Aorta (tissue), 5 donors: ENCODE measurements at places on chromosomes 2 and 18. TPM values are rescaled to one million over a fixed set of nuclear protein-coding genes. Genes with fewer than 3 reads are reported as not detected.

DNA sequence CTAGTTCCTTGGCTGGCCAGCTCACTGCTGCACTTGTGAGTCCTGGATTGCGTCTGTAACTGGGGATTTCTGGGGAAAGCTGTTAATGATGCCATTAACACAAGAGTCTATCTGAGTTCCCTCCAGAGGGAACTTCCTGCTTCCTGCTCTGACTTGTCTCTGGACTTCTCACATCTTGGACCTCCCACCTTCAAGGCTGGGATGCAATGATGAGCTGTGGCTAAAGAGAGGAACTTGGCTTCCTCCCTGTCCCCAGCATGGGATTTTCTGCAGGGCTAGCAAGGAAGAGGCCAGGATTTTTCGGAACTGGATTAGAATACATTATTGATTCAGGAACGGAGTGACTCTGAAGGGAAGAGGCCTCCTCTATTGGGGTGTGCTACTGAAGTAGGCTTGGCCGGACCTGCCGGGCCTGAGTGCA lies 155.5 kb downstream of the CLIP4 start:
- no peak for DNase-seq
- no peak overlapping the region for H3K4me3 ChIP-seq
- no peak overlapping the region for H3K27ac ChIP-seq
- H3K27me3 ChIP-seq = no peaks in the 10 kb centered on the region
- H3K36me3 ChIP-seq = no peaks in the 10 kb centered on the region
- H3K4me1 ChIP-seq = no peaks in the 10 kb centered on the region

The NFATC1 gene
- 39.2 TPM for total RNA-seq

The ANKRD62 gene
- not detected for total RNA-seq

The LOXHD1 gene
- 1.0 TPM for total RNA-seq

The CPO gene
- 0.58 TPM for total RNA-seq

DNA sequence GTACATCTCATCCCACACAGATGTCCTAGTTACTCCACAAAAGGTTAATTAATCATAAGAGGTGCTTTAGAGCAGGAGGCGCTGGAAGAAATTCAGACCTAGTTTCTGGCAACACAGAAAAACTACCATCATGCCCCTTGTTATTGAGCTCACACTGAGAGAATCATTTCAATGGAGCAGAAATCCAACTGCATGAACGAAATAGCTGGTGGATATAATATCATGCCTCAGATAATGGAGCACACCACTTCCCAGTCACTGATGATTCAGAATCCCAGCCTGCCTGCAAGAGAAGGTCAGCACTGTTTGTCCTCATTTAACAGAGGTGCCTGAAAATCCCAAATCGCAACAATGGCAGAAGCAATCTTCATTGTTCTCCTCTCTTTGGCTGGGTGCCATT lies 125.8 kb upstream of the CREB1 start:
- no peak overlapping the region for H3K27ac ChIP-seq
- no peaks in the 10 kb centered on the region for H3K36me3 ChIP-seq
- no peaks in the 10 kb centered on the region for H3K27me3 ChIP-seq
- no peak overlapping the region for H3K4me3 ChIP-seq
- DNase-seq = no peak
- H3K4me1 ChIP-seq = no peaks in the 10 kb centered on the region

The DSG4 gene
- not detected for total RNA-seq

DNA sequence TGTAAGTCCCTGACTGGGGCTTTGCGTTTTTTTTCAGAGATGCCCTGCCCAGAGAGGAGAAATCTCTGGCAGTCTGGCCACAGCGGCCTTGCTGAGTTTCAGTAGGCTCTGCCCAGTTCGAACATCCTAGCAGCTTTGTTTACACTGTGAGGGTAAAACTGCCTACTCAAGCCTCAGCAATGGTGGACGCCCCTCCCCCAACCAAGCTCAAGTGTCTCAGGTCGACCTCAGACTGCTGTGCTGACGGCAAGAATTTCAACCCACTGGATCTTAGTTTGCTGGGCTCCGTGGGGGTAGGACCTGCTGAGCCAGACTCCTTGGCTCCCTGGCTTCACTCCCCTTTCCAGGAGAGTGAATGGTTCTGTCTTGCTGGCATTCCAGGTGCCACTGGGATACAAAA lies 31.7 kb downstream of the L3MBTL4 start:
- DNase-seq = no peak
- no peaks in the 10 kb centered on the region for H3K4me1 ChIP-seq
- H3K4me3 ChIP-seq = no peak overlapping the region
- no peaks in the 10 kb centered on the region for H3K27me3 ChIP-seq
- no peak overlapping the region for H3K27ac ChIP-seq
- H3K36me3 ChIP-seq = no peaks in the 10 kb centered on the region

GRCh38 chr2:102843764-102844443 lies 82.1 kb downstream of the TMEM182 start:
- no peaks in the 10 kb centered on the region for H3K36me3 ChIP-seq
- H3K4me1 ChIP-seq = no peaks in the 10 kb centered on the region
- H3K4me3 ChIP-seq = no peak overlapping the region
- no peak overlapping the region for H3K27ac ChIP-seq
- no peak for DNase-seq

The SNORC gene
- total RNA-seq = 2.5 TPM

The TMBIM1 gene
- total RNA-seq = 294 TPM

DNA sequence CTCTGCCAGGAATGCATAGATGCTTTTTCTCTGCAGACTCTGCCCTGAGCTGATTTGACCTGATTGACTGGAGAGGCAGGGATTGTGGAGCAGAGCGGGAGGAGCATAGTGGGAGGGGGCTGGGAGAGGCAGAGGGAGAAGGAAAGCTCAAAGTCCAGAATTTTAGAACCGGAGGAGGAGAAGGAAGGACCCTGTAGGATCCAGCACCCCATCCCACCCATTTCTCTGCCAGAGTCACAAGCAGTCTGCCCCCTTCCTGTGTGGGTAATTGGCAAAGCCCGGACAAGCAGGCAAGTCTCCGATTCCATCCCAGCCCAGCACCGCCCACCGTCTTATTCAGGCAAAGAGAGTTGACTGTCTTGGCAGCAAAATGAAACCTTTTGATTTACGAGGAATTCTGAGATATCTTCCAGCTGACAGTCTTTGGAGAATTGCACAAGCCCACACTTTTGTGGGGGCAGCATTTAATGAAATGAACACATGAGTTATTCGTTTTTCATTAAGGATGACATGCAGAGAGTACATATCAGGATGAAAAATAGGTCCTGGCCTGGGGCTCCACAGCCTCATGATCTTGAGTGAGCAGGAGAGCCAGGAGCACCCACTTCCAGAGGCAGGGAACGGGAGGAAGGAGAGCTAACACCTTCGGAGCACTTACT lies 103.1 kb downstream of the MCFD2 start:
- DNase-seq = peak; percentile 90
- no peaks in the 10 kb centered on the region for H3K27me3 ChIP-seq
- H3K27ac ChIP-seq = no peak overlapping the region
- H3K4me1 ChIP-seq = peaks cover 3% of the 10 kb centered on the region
- H3K4me3 ChIP-seq = no peak overlapping the region

The PCARE gene
- total RNA-seq = not detected

DNA sequence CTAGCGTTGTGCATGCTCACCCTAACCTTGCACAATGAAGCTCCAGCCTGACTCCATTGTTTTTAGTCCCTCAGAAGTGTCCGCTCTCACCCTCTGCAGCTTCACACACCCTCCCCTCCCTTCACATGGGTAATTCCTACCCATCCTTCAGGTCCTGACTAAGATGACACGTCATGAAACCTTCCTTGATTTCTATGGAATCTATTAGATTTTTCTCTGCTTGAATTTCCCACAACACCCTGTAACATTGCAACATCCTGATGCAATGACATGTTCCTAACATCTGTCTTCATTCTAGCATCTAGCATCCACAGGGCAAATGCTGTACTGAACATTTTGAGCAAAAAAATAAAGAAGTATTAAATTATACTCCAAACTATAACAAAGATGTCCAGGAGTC lies 77.0 kb upstream of the PID1 start:
- H3K4me1 ChIP-seq = no peaks in the 10 kb centered on the region
- no peak for DNase-seq
- H3K4me3 ChIP-seq = no peak overlapping the region
- peaks cover 3% of the 10 kb centered on the region for H3K36me3 ChIP-seq

DNA sequence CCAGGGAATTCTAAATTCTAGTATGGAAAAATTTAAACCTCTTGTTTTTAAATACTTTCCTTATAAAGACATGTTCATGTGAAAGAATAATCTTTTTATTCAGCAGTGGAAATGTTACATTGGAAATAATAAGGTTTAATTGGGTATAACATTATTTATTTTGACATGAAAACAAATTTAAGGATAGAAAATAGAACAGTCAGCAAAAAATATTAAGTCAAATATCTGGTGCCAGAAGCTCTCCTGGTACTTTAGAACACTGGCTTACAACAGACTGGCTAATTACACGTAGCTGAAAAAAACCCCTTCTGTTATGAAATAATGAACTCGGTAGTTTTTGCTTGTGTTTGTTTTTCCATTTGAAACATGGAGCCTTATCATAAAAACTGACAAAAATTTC lies 447.9 kb downstream of the DSEL start:
- no peaks in the 10 kb centered on the region for H3K4me1 ChIP-seq
- no peak overlapping the region for H3K4me3 ChIP-seq
- H3K36me3 ChIP-seq = no peaks in the 10 kb centered on the region
- H3K27ac ChIP-seq = no peak overlapping the region
- no peak for DNase-seq

The LRP2 gene
- total RNA-seq = not detected

The SDC1 gene
- 1.4 TPM for total RNA-seq

The NOSTRIN gene
- 45.3 TPM for total RNA-seq

The HRH4 gene
- total RNA-seq = 0.10 TPM

DNA sequence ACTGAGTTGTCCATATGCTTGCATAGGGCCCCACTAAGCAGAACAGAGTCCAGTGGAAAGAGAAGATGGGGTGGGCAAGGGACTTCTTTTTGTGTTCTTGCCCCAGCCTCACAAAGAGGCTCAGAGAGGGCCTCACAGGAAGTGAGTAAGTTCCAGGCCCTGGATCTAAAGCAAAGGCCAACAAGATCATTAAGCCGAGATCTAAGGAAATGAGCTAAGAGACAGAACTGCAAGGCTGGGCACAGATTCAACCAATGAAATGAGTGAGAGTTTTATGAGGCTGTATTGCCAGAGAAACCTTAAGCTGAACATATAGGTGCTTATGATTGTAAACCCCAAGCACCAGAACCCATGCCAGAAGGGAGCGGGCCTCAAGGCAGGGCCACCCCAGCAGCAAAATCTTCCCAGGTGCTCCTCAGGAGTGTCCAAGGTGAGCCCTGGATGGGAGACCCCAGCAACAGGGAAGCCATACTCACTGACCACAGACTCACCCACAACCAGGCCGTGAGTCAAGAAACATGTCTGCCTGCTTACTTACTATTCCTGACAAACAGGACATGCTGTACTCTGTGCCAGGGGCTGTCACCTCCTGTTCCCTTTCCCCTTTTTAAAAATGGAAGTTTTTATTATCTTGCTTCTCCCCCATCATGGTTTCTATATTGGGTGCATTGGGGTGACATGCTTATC lies 40.2 kb downstream of the SLC14A1 start:
- H3K4me1 ChIP-seq = peaks cover 1% of the 10 kb centered on the region
- H3K27ac ChIP-seq = no peak overlapping the region
- no peaks in the 10 kb centered on the region for H3K27me3 ChIP-seq
- no peak overlapping the region for H3K4me3 ChIP-seq
